ENCODE measurements at places on chromosomes 5 and 9.

GRCh38 chr5:83955916-83956315, 235.3 kb upstream of the HAPLN1 start:
- no peak for DNase-seq

DNA sequence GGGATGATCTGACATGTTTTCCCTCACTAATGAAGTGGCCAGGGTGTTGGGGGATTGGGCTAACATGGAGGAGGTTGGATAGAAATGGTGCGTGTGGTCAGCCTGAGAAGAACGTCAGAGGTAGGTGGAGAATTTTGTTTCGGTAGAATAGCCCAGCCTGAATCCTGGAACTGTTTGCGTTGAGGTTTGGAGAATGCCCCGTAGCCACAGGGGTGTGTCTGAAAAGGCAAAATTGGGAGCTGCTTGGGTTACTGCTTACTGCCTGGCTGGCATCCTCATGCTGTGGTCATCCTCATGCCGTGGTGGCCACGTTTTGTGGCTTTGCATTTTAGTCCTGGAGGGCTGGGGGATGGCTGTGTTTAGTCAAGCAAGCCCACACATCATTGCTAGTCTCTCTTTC, 236.9 kb downstream of the GOLPH3 start:
- no peak for DNase-seq

- DNase-seq, result no peak
Measured at GRCh38 chr5:80034962-80035821, at the start of gene THBS4. THBS4 (plus strand) TSS chr5:80035348; CDS start chr5:80035538, 190 bp downstream.

GRCh38 chr5:85030316-85031084, 645.8 kb upstream of the EDIL3 start:
- no peak for DNase-seq

- no peak for DNase-seq
Measured at GRCh38 chr9:130465383-130466096, 20.8 kb downstream of the ASS1 start.

GRCh38 chr9:110152704-110153374, 55.1 kb downstream of the C9orf152 start:
- no peak for DNase-seq

DNA sequence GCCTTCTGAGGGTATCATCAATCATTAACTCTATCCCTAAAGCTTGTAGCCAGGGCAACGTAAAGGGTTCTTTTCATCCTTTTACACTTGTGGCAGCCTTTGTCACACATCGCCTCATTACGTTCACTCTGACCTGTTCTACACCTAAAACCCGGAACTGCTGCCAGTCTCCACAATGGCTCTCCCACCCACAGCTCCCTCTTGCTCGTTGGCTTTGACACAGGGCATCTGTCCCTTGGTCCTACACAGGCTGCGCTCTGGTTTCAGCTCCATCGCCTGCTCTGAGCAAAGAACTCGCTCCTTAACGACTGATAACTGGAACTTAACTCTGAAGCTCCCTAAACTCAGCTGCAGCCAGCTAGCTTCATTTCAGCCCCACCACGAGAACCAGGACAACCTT, 112.8 kb upstream of the CTNND2 start:
- DNase-seq, result no peak

- DNase-seq, result no peak
Measured at GRCh38 chr5:23072179-23072578, 219.0 kb upstream of the CDH12 start.

- no peak for DNase-seq
Measured at GRCh38 chr5:139494256-139494655, 11.7 kb upstream of the STING1 start.

- no peak for DNase-seq
Measured at GRCh38 chr5:91957666-91958065, 574.5 kb upstream of the ARRDC3 start.

- DNase-seq, result no peak
Measured at GRCh38 chr9:110125207-110125751, 82.7 kb downstream of the C9orf152 start.

GRCh38 chr9:75685062-75685461, 205.4 kb upstream of the PCSK5 start:
- DNase-seq, result no peak

GRCh38 chr9:128621730-128622455, 34.8 kb downstream of the DYNC2I2 start:
- no peak for DNase-seq

- DNase-seq, result no peak
Measured at GRCh38 chr9:18971404-18971803, 61.6 kb downstream of the SAXO1 start.

DNA sequence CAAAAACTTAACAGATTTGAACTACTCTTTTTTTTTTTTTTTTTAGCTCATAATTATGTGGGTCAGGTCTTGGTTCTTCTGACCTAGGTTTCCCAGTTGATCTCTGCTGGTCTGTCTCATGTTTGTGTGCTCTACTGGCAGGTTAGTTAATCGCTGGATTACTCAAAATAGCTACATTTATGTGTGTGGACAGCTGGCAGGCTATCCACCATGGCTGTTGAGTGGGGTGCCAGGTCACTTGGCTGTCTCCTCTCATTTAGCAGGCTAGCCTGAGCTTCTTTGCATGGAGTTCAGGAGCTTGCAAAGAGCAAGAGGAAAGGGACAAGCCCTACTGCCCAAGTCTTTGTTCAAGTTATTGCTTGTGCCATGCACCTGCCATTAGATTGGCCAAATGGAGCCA, 9.3 kb downstream of the ADCY2 start:
- no peak for DNase-seq

DNA sequence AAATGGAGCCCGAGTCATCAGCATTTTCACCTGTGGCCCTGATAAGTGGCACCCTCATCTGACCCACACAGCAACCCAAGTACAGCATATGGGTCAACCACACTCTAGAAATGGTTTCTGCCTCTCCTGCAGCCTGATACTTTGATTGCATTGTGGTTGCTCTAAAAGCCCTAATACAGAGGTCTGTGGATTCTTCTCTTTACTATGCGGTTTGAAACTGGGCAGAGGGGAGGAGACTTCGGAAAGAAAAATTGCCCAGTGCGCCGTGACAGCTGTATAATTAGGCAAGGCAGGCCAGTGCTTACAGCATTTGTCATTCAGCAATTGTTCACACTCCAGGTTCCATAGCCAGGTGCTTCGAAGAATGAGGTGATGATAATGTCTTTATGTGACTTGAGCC, 361.0 kb downstream of the NFIB start:
- no peak for DNase-seq

DNA sequence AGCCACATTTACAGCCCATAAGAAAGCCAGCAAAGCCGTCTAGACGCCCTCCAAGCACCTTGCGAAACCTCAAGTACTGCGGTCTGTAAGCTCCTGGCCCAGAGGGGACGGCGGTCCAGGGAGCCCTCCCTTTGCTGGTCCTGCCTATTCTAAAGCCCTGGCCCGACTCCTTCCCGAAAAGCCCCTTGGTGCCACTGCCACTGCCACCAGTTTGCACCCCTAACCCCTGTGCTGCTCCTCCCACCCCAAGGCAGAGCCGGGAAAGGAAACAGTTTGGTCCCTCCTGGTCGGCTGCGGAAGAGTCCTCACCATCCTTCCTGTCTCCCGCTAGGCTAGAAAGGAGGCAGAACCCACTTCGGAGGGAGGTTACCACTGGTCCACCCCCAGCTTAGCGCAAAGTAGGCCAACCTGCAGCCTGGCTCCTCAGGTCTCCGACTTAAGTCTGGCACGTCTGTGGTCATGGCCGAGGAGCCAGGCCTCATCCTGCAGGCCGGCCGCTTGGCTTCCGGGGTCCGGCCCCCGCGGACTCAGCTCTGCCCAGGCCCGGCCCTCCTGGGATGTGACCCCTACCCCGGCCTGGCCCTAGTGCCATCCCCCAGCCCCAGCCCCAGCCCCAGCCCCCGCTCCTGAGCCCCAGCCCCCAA, 916 bp downstream of the TOR1A start:
- peak; percentile 49 for DNase-seq

DNA sequence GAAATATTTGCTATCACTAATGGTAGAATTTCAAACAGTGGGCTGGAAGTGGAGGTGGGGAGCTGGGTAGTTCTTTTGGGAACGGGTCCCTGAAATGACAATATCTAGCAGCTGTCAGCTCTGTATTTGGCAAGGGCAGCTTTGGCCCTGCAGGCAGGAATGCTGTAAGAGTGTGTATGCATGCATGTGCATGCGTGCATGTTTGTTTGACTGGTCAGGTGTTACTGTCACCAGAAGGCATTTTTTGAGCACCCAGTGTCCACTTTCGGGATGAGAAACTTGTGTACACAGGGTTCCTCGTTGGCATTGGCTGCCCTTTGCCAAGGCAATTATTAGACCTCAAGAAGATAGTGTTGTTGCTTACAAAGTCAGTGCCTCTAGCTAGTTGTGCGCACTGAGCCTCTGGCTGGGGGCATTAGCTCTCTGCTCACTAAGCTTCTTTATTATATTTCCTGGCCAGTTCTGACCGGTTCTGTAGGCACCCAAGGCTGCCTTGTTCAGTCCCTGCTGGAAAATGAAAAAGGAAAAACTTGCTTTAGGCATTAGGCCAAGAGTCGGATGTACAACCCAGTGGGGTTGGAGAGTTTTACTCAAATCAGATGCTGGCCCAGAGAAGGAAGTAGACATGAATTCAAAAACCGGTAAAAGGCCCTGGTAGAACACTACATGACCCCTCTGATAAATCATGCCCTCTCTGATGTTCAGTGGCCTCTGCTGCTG, 2.0 kb downstream of the CYFIP2 start:
- DNase-seq, result no peak

DNA sequence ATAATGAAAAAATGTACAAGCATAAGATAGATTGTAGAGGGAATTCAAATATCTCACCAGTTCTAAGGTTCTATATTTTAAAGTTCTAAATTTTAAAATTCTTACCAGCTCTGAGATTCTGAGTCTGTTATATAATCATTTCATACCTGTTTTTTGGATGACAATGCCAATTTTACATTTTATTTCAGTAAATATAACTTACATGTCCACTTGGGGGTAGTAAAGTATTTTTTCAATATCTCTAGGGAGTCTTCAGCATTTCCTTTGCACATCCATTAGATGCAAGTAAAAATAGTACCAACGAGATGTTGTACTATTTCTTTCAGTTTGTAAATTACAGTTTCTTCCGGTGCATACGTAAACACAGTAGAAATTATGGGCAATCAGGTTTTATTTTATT, 25.7 kb downstream of the NMUR2 start:
- no peak for DNase-seq

DNA sequence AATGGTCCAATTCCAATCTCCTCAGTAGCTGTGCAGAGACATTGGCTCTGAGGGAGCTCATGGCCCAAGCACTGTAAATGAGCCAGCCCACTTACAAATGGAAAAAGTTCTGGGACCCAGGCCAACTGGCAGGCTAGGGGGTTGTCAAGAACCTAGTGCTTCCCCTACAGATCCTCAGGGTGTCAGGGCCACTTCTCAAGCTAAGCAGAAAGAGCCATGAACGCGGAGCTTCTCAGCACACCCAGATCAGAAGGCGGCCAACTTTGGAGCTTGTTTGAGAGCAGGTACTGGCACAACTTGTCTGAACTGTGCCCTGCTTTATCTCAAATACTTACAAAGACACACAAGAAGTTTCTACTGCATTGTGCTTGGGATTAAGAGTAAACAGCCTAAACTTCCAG, 17.5 kb downstream of the TLE1 start:
- DNase-seq, result no peak

DNA sequence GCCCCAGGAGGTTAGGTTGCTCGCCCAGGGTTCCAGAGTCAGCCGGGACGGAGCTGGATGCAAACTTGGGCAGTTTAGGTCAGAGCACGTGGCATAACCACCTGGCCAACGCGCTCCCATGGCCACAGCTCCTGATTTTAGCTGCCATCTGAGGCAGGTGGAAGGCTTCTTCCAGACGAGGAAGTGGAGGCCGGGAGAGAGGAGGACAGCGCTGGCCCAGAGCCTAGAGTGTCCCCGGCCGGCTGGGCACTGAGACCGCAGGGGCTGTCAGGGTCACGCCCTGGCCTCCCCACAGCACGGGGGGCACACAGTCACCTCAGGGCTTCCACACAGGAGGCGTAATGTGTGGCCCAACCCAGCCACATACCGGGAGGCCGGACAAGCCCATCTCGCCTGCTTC, 16.1 kb upstream of the PHYKPL start:
- DNase-seq, result no peak

- no peak for DNase-seq
Measured at GRCh38 chr5:42547894-42548293, 124.7 kb downstream of the GHR start.

DNA sequence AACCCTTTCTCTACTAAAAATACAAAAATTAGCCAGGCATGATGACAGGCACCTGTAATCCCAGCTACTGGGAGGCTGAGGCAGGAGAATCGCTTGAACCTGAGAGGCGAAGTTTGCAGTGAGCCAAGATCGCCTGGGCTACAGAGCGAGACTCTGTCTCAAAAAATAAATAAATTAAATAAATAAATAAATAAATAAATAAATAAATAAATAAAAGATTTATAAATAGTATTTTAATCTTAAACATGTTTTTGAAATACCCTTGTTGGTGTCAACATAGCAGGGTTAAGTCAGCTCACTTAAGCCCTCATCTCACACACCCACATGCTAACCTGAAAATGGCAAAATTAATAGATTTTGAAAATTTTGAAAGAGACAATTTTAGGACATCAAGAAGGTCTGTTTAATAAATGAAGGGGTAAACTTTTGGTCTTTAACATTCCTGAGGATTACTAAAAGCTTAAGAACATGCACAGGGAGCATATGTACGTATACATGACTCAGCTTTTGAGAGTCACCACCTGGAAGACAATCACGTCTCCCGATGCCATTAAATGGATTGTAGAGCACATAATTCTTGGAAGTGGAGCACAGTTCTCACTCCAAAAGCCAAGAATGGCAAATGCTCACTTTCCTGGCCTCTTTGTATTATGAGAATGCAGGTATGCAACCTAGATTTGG, 202.5 kb downstream of the GDNF start:
- no peak for DNase-seq

- DNase-seq, result no peak
Measured at GRCh38 chr5:59276917-59277372, 616.6 kb downstream of the PDE4D start.

DNA sequence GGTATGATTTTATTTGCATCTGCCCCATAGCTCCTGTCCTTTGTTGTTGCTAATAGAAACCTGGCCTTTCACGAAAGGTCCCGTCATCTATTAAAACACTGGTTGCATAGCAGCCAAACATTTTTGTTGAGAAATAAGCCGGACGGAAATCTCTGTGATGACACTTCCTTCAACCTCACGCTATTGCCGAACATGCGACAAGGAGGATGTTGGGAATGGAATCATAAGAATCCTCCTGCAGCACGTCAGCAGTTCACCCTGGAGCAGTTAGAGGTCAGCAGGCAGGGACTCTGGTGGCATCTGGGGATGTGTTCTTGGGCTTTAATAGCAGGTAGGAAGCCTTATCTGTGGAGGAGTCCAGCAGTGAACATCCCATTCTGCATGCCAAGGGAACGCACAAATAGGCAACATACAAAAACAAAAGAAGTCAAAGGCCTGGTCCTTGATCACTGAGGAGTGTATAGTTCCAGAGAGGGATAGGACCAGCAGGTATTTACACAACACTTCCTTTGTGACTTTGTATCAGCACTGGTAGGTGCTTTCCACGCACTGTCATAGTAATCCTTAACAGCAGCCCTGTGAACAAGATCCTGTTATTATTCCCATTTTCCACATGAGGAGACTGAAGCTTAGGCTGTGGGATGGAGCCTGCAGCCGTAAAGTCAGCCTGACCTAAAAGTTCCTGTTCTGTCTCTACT, 33.4 kb downstream of the ARHGAP26 start:
- no peak for DNase-seq

Data from T-helper 2 cell (primary cell).